ENCODE measurements at places on chromosomes 6 and 20.

- DNase-seq, result no peak
Measured at GRCh38 chr20:8515810-8516435, 383.9 kb downstream of the PLCB1 start.

DNA sequence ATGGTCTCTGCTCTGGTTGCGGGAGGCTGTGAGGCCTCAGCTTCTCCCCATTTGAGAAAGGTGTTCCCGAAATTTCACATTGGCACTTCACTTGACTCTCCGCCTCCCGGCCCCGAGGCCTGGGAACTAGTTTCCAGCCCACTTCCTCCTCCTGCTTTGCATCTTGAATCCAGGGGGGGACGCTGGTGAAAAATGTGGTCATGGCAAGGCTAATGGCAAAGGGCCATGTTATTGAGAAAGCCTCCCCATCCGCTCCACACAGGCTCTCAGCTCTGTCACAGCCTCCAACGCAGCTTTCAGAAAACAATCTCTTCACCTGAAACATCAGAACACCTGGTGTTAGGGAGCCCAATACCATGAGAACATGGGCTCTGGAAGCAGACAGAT is 5.6 kb downstream of the PLAGL2 start:
- DNase-seq, result no peak

DNA sequence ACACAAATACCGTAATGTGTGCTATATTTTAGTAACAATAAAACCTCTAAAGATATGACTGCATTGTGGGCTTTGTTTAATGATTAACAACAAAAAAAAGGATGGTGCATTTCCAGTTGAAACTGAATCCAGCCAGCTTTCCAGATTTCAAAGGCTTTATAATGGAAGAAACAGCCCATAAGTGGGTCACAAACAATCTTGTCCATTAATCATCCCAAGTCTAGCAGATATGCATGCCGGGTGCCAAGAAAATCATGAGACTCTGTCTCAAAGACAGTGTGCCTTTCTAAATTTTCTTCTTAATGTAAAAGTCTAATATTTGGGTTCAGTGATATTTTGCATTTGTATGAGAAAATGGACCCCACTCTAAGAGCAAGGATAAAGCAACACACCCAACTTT is 20.6 kb upstream of the LAMP5 start:
- DNase-seq, result no peak

DNA sequence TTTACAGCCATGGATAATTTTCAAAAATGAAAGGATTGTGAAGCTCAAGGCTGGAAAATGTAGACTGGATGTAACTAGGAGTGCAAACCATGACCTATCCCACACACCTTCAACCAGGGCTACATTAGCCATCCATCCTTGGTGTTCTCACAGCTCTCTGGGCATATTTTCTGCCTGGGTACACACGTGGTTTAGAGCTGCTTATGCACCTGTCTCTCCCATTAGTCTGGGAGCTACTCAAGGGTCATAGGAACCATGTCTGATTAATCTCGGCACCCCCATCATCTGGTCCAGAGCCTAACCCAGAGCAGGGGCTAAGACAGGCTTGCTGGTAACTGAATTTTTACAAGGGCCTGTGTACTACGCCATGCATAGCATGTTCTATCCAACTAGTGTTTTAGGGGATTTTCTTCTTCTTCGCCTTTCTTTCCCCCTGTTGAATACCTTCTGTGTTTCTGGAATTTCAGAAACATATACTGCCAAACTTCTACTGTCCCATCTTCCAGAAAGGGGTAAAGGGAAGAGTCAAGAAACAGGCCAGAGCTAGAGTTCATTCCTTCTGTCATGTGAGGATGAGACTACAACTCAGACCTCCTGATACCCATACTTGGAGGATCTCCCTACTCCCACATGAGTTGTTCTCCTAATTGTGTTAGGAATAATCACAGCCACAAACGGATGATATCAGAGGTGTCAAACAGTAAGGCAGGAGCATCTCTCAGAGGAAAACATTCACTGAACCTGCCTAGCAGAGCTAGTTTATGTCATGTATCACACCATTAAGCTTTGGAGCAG is 25.4 kb upstream of the FAM83C start:
- no peak for DNase-seq

DNA sequence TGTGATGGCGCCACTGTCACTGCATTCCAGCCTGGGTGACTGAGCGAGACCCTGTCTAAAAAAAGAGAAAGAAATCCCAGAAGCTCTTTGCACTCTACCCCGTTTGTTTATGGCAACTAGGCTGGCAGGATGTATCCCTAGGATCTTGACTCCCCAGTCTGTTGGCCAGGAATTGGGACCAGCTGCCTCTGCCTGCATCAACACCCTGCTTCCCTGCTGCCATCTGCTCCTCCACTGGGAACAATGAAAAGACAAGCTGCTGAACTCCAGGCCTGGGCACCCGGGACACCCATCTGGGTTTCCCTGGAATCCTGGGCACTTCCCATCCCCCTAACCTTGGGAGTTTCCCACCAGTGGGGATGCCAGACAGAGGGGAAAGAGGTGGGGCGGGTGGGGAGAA is 64.9 kb downstream of the CPNE5 start:
- DNase-seq, result no peak

- no peak for DNase-seq
Measured at GRCh38 chr6:75418233-75418632, 75.4 kb downstream of the FILIP1 start.
